ENCODE measurements at places on chromosomes 7 and 10.

DNA sequence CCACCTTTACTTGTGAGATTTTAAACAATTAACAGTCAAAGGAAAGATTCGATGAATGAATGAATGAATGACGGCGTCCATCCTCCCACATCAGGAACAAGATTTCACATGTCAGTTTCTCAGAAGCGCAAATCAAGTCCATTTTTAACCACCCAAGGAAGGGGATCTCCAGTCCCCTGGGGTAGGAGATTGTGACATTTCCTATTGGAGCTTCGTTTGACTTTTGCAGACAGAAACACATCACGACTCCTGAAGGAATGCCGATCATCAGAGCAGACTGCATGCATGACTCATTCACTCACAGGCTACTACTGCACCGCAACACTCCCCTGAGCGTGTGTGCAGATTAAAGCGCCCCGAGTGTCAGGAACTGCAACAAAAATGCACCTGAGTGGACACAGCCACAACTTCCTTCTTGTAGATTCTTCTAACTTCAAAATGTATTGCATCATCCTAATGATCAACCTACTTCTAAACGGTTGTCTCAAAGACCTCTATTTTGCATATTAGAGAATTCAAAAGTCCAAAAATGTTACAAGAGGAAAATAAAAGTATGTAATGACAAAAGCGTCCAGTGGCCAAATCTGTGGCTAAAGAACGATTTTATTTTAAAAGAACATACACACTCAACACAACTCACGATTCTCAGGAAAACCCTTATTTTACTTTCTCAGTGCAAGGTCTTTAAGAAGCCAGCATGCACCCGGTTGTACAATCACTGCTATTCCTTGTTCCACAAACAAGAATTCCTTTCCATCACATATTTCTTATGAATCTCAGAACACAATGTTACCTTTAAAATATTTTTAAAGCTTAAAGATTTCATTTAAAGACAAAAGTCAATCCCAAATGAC, 172.6 kb downstream of the FAM107B start:
- peak; percentile 38 for DNase-seq

DNA sequence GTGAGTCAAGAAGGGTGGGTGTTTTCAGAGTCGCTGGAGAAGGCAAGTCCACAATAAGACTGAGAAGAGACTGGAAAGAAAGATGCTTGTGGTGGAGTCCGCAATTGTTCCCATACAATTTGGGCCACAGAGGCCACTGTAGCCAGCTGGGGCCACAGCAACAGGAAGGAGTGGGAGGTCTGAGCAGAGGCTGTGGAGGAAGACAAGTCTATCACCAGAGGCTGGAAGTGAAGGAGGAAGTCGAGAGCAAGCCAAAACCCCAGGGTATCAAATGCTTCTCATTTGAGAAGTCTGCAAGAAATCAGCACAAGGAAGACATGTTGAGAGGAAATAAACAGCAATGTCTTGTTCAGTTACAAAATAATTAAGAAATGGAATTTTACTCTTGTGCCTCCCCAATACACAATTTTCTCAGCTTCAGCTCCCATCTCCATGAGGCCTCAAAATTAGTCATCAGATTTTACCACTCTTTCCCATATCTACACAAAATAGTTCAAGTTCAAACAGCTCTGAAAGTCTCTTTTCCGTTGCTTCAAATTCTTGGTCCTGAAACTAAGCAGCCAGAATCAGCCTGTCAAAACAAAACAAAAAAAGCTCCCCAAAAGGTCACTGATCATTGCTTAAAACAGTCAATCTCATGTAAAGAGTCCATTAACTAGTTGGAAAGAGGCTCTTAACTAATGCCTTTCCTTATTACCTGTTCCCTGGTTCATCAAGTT, 31.6 kb downstream of the SLC16A12 start:
- no peak for DNase-seq

DNA sequence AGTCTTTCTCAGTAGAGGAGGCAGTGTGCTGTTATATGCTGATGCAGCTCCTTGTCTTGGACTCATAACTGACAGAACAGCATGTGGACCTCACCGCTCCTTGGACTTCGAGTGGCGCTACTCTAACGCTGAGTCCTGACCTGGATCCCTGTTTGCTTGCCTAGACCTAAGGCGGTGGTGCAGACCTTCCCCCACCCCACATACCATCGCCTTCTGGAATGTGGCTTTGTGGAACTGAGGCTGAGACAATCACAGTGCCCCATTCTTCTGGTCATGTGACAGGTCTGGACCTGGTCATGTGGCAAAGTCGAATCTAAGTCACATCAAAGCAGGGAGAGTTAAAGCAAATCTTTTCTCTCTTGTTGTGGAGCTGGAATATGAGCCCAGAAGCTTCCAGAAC, 190.7 kb upstream of the MKI67 start:
- DNase-seq: no peak

- no peak for DNase-seq
These were observed 3.7 kb downstream of the IRF5 start for GRCh38 chr7:128941323-128941890.

DNA sequence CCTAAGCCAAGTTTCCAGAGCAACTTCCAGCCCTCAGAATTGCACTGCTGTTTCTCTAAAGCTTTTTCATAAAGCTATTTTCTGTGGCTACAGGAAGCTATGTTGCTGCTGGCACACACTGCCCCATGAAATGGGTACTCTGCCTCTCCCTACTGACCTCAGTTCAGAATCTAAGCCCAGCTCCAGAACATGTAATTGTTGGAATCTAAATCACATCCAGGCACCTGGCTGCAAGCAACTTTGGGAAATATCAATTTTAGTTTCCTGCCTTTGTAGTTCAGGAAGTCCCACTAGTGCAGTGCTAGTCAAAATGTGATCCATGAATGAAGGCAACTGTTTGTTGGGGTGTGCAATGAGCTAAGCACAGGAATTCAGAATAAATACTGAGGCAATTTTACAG, 226.2 kb downstream of the THSD7A start:
- no peak for DNase-seq

DNA sequence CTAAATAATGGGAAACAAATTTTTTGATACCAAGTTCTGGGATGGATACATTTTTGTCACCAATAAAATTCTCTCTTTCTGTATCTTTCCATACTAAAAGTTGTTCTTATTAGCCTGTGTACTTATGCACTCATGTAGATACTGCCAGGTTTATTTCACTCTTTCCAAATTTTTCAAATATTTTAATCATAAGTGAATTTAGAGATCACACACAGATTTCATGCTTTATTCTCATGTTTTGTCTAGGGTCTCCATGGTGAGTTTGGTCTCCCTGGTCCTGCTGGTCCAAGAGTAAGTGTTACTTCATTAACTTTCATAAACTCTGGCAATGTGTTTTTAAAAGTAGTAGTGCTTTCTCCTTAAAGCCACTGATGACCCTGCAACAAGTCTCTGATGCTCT, 20.3 kb downstream of the COL1A2 start:
- no peak for DNase-seq

DNA sequence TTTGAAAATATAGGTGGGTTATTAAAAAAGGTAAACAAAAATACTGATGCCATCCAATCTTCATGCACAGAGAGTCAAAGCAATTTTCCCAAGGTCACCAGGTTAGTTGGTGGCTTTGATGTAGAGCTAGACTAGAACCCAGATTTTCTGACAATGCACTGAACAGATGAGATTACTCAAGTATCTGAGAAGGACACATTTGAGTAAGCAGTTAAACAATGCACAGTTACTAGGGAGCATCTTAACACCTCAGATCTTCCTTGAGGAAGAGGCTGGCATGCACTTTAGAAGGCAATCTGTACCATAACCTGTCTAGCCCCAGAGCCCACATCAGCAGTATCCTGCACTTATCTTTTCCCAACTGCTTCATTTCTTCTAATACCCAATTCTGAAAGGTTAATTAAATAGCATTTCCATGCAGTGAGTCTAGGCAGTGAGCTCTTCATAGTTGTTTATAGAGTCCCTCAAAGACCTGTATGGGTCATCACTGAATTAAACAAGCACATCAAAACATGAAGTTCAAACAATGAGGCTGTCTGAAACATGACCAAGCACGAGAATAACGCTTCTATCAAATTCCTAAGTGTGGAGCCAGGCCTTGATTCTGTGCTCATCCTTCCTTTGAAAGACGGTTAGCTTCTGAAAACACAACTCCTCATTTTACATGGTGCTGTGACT, 38.2 kb upstream of the ANK3 start:
- no peak for DNase-seq

GRCh38 chr10:91891125-91892001, 17.9 kb downstream of the FGFBP3 start:
- DNase-seq: no peak

- no peak for DNase-seq
These were observed 548.9 kb upstream of the AUTS2 start for GRCh38 chr7:69049326-69049725.

DNA sequence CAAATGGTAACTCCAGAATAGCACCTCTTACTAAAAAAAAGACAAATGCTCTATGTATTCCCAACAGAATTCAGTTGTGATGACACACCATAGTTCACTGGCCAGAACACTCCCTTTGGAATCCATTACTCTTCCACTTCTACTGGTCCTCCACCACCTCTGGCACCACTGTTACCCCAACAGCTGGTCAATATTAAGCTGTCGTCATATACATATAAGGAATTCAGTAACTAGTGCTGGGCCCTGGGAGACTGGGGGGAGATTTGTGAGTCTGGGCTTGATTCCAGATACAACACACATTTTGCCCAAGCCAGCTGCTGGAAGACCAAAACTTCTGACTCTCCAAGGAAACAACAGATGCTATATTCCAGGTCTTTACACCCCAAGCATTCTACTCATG, 26.0 kb upstream of the ITGA8 start:
- no peak for DNase-seq

DNA sequence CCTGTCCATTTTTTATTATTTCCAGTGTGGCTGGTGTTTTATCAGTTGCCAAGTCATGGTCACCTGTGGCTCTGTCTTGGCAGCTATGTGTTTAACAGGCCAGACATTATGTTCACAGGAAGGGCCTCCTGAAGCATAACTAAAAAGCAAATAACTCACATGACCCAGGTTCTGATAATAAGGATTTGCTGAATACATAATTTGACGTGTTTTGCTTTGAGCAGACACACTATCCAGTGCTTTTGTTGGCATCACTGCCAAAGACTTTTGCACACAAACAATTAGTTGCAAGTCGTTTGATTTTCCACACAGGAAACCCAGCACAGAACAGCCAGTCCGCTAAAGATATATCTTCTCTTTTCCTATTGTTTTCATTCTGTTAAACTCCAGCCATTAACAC, 173.6 kb downstream of the ARL4A start:
- DNase-seq: no peak

DNA sequence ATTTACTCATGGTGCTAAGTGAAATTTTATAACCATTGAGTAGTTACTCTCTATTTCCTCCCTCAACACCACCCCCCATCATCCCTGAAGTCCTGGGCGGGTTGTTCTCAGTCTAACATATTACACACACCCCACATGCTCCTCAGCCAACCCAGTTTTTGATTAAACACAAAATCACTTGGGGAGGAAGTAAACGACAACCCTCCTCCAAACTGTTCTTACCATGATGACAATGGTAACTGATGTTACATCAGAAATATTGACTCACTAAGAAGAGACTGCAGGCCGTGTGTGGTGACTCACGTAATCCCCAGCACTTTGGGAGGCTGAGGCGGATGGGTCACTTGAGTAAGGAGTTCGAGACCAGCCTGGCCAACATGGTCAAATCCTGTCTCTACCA, 44.2 kb downstream of the RAB11FIP2 start:
- DNase-seq: no peak

GRCh38 chr7:101829374-101829773, 11.9 kb downstream of the CUX1 start:
- no peak for DNase-seq

GRCh38 chr10:123909426-123909825, 17.8 kb upstream of the CPXM2 start:
- no peak for DNase-seq

GRCh38 chr10:89889606-89890005, 188.2 kb downstream of the KIF20B start:
- no peak for DNase-seq

DNA sequence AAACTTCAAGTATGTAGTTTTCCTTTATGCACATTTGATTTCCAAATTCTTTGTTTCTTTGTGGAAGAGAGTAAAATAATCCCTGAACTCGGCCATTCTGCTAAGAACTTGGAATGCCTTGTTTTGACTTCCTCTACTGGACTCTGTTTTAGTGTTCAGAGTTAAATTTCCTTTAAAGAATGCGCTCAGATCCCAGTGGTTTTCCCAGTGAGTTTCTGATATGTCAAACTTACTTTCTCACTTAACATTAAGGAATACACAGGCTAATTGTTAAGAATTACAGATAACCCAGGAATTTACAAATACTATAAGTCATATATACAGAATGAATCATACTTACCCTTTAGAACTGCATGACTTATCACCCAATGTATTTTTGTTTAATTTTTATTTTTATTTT, 1067.6 kb upstream of the CELF2 start:
- no peak for DNase-seq

DNA sequence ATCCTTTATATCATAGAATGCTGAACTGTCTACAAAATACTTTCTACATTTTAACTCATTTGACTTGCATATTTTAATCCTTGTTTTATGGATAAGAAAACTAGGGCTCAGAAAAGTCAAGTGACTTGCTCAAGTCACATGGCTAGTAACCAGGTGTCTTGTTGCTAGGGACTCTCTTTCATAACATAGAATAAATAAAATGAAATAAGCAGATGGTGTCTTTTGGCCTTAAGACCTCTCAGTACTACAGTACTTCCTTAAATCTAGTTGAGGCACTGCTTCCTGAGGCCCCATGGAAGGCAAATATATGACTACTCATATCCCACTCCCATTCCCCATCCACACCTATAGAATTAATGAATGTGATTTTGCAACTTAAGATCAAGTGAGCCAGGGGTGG, 87.9 kb downstream of the CDK6 start:
- DNase-seq: no peak
